NCI-H1105 (cell line): ENCODE measurements at places on chromosomes 12 and 14.

DNA sequence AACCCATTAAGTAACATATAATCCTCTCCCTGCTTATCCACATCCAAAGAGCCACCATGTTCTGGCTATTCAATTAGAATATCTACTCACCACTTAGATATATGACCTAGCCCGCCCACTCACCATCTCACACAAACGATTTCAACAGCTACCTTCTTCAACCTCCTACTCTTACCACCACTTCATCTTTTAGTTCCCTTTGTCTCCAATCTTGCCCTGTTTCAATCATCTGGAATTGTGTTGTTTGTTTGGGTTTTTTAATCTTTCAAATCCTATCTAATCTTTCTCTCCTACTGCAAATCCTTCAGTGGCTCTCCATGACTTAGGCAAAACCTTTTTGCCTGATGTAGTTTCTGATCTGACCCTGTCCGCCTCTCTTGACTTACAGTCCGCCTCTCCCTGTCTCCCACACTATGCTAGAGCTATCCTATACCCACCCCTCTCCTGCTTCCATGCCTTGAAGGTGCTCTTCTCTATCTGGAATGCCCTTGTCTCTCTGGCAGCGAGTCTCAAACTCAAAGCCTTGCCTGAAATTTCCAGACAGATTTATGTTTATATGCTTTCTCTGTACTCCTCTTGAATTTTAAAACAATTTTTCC lies 161.0 kb upstream of the CRY1 start:
- DNase-seq, result no peak

- no peak for DNase-seq
Observed at GRCh38 chr14:57061009-57061711, 207.5 kb downstream of the EXOC5 start.

- no peak for DNase-seq
Observed at GRCh38 chr12:88604646-88605045, 24.4 kb upstream of the KITLG start.

- DNase-seq, result no peak
Observed at GRCh38 chr12:129325566-129325965, 472.3 kb downstream of the GLT1D1 start.

GRCh38 chr12:96294831-96295230 lies 100.7 kb downstream of the ELK3 start:
- DNase-seq, result no peak

GRCh38 chr12:1552911-1553491 lies 41.4 kb downstream of the FBXL14 start:
- DNase-seq, result no peak
